Right atrium auricular region (tissue), 2 donors: ENCODE measurements at places on chromosomes 12 and 14.
A peak's percentile ranks its signal among the peaks of the same experiment; 100 is the strongest.

- no peak for DNase-seq
- H3K27ac ChIP-seq: no peak overlapping the region
- no peaks in the 10 kb centered on the region for H3K36me3 ChIP-seq
- no peaks in the 10 kb centered on the region for H3K27me3 ChIP-seq
- H3K4me1 ChIP-seq: peaks cover 30% of the 10 kb centered on the region
Observed at GRCh38 chr12:42180990-42181596, 36.4 kb upstream of the GXYLT1 start.

DNA sequence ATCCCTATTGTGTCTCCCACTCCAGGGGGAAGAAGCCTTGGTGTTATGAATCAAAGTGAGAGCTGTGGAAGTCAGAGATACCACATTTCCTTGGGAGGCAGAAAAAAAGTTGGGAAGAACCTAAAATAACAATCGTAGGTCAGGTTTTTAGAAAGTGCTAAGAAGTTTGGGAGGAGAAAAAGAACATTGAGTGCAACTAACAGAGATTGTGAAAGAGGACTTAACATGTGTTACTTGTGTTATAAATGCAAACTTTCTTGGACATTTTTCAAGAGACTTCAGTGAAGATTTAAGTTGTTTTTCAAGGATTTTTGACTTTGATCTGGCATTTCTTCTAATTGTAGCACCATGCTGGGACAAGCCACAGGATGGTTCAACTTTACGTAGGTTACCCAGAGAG, 7.8 kb upstream of the ERP27 start:
- no peaks in the 10 kb centered on the region for H3K27me3 ChIP-seq
- H3K36me3 ChIP-seq: peaks cover 52% of the 10 kb centered on the region
- H3K4me3 ChIP-seq: no peak overlapping the region
- no peaks in the 10 kb centered on the region for H3K4me1 ChIP-seq
- peak overlapping the region; percentile 79 for H3K27ac ChIP-seq

DNA sequence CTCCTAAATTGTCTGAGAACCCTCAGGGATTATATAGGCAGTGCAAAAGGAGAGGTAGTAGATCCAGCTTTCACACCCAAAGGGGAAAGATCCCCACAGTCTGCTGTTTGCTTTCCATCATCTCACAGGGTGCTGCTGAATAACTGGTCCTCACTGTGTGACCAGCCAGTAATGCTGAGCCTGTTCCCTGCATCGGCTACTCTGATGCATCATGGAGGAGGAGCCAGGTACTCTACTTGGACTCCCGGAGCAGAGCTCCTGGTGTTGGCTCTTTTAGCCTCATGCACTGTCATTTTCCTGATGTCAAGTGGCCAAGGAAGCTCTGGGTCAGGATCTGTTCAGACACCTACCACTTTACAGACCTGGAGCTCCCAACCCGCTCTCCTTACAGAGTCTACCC, 127.4 kb upstream of the ATF1 start:
- no peaks in the 10 kb centered on the region for H3K36me3 ChIP-seq
- H3K4me1 ChIP-seq: no peaks in the 10 kb centered on the region
- DNase-seq: no peak
- no peaks in the 10 kb centered on the region for H3K27me3 ChIP-seq
- no peak overlapping the region for H3K4me3 ChIP-seq

- no peaks in the 10 kb centered on the region for H3K4me1 ChIP-seq
- H3K36me3 ChIP-seq: no peaks in the 10 kb centered on the region
- no peak overlapping the region for H3K27ac ChIP-seq
Observed at GRCh38 chr12:1403417-1403816, 191.0 kb downstream of the FBXL14 start.

GRCh38 chr14:32303865-32304264, 25.2 kb upstream of the AKAP6 start:
- DNase-seq: no peak
- no peaks in the 10 kb centered on the region for H3K27me3 ChIP-seq
- peaks cover 6% of the 10 kb centered on the region for H3K4me1 ChIP-seq
- no peaks in the 10 kb centered on the region for H3K36me3 ChIP-seq
- no peak overlapping the region for H3K4me3 ChIP-seq

DNA sequence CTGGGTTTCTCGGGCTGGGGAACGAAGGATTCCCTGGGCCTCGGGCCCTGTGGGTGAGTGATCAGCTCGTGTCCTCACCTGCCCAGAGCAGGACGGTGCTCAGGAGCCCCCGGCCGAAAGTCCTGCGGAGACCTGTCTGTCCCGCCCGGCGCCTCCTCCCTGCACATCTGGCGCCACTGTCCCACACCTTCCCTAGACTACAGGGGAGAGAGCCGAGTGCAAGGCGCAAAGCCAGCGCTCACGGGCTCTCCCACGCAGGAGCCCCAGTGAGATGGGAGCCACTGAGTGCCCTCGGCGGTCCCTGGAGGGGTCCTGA, 13.1 kb upstream of the TEX22 start:
- no peak overlapping the region for H3K27ac ChIP-seq
- no peaks in the 10 kb centered on the region for H3K27me3 ChIP-seq
- no peak overlapping the region for H3K4me3 ChIP-seq
- H3K4me1 ChIP-seq: no peaks in the 10 kb centered on the region
- DNase-seq: no peak

DNA sequence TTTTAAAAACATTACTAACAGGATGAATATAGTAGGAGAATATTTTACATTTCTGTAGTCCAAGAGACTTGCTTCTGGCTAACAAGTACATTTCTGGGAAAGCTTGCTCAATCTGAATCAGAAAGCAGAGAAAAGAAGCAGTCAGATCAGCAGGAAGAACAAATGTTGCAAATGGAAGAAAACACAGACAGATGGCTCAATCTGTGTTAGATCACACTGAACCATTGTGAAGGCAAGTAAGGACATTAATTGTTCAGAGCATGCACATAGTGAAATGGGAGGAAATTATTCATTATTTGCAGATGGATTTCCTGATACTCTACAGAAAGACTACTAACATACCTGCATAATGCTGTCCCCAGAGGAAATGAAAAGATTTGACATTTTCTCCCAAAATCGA, 65.2 kb upstream of the CNOT2 start:
- DNase-seq: no peak
- H3K27me3 ChIP-seq: no peaks in the 10 kb centered on the region
- H3K4me3 ChIP-seq: no peak overlapping the region
- no peaks in the 10 kb centered on the region for H3K4me1 ChIP-seq
- no peaks in the 10 kb centered on the region for H3K36me3 ChIP-seq

DNA sequence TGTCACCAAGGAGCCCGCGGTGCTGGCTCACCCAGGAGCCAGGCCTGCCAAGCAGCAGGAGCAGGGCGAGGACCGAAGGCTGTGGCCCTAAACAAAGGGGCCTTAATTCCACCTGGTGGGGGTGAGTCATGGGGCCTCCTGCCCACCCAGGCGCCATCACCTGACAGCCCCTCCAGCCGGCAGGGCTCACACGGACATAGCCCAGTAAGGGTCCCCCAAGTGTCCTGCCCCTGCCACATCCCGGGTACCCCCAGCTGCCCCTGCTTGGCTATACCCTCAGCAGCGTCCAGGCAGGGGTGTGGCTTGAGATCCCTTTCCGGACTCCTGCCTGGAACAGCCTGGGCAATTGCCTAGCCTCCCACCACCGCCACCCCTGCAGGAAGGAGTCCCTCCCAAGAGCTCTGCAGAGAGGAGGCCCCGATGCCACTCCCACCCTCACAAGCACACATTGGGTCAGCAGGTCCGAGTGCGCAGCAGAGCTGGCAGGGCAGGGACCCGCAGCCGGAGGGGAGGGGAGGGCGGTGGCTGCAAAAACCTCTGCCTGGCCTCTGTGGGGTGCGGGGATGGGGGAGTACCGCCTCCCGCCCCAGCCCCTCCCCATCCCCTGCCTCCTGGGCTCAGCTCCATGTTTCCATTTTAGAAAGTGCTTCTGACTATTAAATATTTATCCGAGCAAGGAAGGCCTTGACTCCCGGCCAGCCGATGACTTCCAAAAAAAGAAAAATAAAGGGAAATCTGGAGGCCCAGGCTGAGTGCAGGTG, 4.6 kb downstream of the AHNAK2 start:
- H3K4me3 ChIP-seq: no peak overlapping the region
- peak overlapping the region; percentile 72 for H3K27ac ChIP-seq
- H3K27me3 ChIP-seq: no peaks in the 10 kb centered on the region
- no peaks in the 10 kb centered on the region for H3K4me1 ChIP-seq
- DNase-seq: peak; percentile 75

DNA sequence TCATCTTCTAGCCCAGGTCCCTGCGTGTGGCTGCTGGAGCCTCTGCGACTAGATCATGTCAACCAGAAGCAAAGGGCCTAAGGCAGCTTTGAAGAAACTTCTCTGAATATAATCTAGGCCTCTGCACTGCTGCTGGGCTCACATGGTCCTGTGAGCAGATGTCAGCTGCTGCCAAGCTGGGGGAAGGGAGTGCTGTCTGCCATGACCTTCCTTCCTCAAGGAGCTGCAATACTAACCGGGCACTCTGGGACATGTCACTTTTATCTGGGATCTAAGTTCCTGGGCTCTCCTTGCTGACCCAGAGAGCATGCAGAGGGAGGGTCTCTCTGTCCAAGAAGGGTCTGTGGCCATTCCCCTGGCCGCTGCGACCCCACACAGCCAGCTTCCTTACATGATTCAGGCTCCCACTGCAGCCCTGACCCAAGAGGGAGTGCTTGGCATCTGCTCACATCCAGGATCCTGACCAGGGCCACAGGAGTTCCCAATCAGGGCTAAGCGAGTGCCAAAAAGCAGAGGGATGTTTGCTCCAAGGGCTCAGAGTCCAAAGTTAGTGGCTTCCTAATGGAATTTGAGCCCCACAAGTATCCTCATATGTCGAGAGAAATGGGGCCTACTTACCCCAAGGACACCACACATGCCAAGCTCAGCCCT, 74.0 kb downstream of the PLEKHG3 start:
- no peak for DNase-seq
- no peaks in the 10 kb centered on the region for H3K27me3 ChIP-seq
- H3K36me3 ChIP-seq: peaks cover 20% of the 10 kb centered on the region
- peaks cover 28% of the 10 kb centered on the region for H3K4me1 ChIP-seq
- no peak overlapping the region for H3K4me3 ChIP-seq
- peak overlapping the region; percentile 69 for H3K27ac ChIP-seq

DNA sequence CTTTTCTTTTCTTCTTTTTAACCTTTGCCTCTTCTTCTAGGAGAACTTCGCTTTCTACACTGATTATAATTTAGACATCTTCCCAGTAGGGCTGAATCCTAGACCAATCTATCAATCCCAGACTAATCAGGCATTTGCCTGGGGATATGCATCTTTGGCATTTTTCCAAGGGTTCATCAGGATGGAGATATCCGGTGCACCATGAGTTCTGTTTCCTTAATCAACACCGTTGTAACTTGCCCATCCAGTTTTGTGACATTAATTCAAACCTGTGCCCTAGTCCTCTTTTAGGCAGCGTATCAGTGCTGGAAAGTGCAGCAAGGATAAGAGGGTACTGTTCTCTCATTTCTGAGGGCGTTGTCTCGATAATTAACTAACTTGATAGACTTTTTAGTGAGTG, 617 bp upstream of the MGP start:
- no peaks in the 10 kb centered on the region for H3K36me3 ChIP-seq
- no peaks in the 10 kb centered on the region for H3K27me3 ChIP-seq
- no peak overlapping the region for H3K4me3 ChIP-seq
- no peak for DNase-seq
- H3K27ac ChIP-seq: peak overlapping the region; percentile 80

DNA sequence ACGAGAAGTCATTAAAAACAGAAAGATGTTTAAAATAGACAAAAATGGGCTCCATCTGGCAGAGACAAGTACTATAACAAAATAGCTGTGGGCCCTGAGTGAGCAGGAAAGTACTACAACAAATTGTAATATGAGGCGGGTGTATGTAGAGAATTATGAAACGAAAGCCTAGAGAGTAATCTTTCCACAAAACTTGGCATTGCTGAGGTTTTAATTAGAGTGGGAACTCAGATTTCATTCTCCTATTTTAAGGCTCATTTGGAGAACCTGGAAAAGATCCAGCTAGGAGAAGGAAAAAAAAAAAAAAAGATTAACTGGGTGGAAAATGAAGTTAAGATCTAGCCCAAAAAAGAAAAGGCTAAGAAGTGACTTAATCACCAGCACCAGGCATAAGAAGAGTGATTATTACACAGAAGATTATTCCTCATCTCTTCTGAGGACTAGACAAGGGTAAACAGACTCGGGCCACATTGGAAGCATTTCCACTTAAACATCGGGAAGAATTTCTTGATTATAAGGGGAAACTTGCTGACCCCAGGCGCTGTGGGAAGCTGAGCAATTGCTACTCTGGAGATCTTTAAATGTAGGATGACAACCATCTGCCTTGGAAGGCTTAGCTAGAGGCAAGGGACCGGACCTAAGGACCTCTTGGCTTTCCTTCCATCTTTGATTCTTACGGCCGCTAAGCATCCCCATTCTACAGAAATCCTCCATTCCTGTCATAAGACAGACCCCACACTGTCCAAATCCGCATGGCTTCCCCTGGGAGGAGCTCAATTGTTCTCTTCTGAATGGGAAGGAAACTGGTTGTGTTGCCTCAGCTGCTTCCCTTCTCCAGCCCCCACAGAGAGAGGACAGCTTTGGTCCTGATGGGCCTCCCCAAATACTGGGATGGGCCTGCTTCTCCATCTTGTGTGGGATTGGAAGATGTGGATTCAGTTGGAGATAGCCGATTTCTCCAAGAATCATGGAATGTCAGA, 40.6 kb downstream of the IGF1 start:
- H3K36me3 ChIP-seq: no peaks in the 10 kb centered on the region
- no peaks in the 10 kb centered on the region for H3K27me3 ChIP-seq
- H3K27ac ChIP-seq: peak overlapping the region; percentile 39
- H3K4me1 ChIP-seq: no peaks in the 10 kb centered on the region

DNA sequence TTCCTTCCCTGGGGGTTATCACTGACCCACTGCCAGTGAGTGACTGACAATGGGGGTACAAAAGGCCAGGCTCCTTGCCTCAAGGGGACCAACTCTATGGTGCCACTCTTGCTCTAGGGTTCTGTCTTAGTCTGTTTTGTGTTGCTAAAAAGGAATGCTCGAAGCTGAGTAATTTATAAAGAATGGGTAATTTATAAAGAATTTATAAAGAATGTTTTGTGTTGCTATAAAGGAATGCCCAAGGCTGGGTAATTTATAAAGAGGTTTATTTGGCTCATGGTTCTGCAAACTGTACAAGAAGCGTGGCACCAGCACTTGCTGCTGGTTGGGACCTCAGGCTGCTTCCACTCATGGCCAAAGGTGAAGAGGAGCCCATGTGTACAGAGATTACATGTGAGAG, 15.8 kb upstream of the RASSF8 start:
- no peak overlapping the region for H3K4me3 ChIP-seq
- no peak overlapping the region for H3K27ac ChIP-seq
- no peaks in the 10 kb centered on the region for H3K27me3 ChIP-seq
- DNase-seq: no peak

- H3K27me3 ChIP-seq: no peaks in the 10 kb centered on the region
- H3K36me3 ChIP-seq: peaks cover 97% of the 10 kb centered on the region
- no peak overlapping the region for H3K27ac ChIP-seq
- peaks cover 5% of the 10 kb centered on the region for H3K4me1 ChIP-seq
Observed at GRCh38 chr12:9107542-9107873, 8.2 kb downstream of the A2M start.
